ENCODE measurements at places on chromosomes 16 and 17. TPM values are rescaled to one million over a fixed set of nuclear protein-coding genes. Genes with fewer than 3 reads are reported as not detected.

Gene TAC4
- not detected for total RNA-seq

Gene CBX2
- 1.7 TPM for total RNA-seq

DNA sequence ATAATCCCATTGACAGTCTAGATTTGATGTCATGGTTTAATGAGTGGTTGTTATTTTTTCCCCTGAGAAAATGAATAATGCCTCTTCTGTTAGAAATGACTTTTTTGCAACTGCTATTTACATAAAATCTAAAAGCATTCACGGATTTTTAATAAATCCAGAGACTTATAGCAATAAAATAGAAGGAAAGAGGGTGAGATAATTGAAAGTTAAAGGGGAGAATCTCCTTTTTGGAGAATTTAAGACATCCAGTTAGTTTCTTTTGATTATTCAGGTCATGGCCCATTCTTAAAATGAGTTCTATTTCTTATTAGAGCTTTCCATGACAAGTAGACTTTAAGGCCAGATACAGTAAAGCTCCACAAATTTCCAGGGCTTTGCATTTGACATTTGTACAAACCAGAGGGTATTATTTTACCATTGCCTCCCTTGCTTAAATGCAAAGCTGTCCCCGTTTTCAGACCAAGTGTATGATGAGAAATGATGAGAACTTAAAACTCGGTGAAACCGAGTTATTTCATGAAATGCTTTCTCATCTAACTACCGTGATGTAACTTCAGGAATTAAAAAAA lies 789.0 kb upstream of the SOX9 start:
- no peak for DNase-seq
- no peak overlapping the region for H3K4me3 ChIP-seq
- H3K4me1 ChIP-seq: no peaks in the 10 kb centered on the region
- no peaks in the 10 kb centered on the region for H3K27me3 ChIP-seq
- no peaks in the 10 kb centered on the region for H3K36me3 ChIP-seq

GRCh38 chr17:7677388-7678067 lies 9.8 kb downstream of the TP53 start:
- peaks cover 47% of the 10 kb centered on the region for H3K36me3 ChIP-seq
- no peaks in the 10 kb centered on the region for H3K27me3 ChIP-seq
- H3K4me3 ChIP-seq: no peak overlapping the region
- H3K27ac ChIP-seq: no peak overlapping the region

GRCh38 chr17:900336-900934 lies 79.1 kb downstream of the NXN start:
- DNase-seq: no peak
- no peaks in the 10 kb centered on the region for H3K4me1 ChIP-seq
- H3K27me3 ChIP-seq: peaks cover 27% of the 10 kb centered on the region
- H3K27ac ChIP-seq: no peak overlapping the region

All from activated CD4-positive, alpha-beta memory T cell treated with anti-CD3 and anti-CD28 coated beads, Interleukin-2, amount 10 ng/mL, durations not matched to agents 7 days and 5 days (primary cell).